Heart right ventricle (tissue), 16 donors: ENCODE measurements at places on chromosomes 2 and 18.

- no peak for DNase-seq
Observed at GRCh38 chr2:213015387-213016165, 135.8 kb downstream of the IKZF2 start.

DNA sequence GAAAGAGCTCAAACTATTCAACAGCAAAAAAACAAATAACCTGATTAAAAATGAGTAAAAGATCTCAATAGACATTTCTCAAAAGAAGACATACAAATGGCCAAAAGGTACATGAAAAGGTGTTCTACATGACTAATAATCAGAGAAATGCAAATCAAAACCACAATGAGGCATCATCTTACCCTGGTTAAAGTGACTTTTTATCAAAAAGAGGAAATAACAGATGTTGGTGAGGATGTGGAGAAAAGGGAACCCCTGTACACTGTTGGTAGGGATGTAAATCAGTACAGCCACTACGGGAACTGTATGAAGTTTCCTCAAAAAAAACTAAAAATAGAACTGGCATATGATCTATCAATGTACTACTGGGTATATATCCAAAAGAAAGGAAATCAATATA lies 39.8 kb upstream of the TMEM163 start:
- DNase-seq, result no peak

GRCh38 chr2:118846953-118847761 lies at the start of gene EN1:
TSS of gene EN1 (minus strand) at chr2:118847648. CDS start at chr2:118847167, 481 bp downstream.
- no peak for DNase-seq

GRCh38 chr2:142937347-142937746 lies 59.9 kb downstream of the KYNU start:
- DNase-seq, result no peak
